ENCODE measurements at places on chromosomes 11 and 22.

DNA sequence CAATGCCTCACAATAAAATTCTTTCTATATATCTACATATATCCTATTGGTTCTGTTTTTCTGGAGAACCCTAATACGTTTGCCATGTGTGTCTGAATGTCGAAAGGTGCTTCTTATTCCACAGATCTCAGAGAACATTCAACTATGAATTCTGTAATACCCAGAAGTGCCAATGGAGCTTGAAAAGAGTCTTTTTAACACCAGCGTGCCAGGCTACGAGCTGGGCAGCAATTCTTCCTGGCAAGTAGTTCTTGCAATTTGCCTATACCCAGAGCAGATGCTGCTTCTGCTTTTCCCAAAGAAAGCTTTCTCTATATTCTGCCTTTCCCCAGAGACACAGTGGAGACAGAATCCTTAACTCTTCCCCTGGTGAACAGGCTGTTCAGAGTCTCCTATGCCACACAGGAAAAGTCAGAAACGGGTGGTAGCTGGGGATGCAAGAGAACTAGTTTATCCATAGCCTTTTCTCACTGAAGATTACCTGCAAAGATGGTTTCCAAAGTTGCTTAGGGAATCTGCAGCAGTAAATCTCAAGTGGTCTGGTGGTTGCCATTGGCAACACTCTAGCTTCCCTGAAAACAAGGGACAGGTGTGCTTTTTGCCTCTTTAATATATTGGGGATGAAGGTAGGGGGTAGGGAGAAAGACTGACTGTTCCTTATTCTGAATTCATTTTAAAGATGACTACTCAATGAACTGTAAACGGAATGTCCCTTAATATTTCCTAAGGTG lies 16.8 kb upstream of the PAFAH1B2 start:
- no peak for DNase-seq

- peak; percentile 95 for DNase-seq
These were observed 6.8 kb downstream of the ST14 start for GRCh38 chr11:130166457-130166784.

DNA sequence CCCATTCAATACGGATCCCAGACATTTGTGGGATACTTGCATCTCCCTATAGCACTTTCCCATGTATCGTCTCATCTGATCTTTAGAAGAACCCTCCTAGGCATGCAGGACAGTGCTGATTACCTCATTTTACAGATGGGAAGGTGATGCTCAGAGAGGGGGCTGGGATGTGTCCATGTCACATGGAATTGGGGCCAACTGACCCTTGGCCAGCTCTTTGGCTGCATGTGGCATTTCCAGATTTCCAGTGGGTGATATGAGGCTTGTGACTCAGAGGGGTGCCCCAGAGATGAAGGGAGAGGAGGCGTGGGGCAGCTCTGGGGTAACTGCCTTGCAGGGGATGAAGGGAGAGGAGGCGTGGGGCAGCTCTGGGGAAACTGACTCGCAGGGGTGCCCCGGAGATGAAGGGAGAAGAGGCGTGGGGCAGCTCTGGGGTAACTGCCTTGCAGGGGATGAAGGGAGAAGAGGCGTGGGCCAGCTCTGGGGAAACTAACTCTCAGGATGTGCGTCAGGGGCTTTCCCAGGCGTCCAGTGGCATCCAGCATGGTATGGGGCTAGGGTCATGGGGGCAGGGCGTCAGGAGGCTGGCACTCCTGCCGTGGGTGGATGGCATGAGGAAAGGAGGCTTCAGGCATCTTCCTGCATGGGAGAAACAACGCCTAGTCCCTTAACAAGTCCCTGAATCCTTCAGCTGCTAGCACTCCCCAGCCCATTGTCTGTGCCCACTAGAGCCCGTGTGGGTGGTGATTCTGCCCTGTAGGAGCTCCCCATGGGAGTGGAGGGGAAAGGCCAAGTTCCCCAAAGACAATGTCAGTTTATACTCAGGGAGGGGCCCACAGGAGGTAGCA lies 11.9 kb upstream of the CERK start:
- no peak for DNase-seq

DNA sequence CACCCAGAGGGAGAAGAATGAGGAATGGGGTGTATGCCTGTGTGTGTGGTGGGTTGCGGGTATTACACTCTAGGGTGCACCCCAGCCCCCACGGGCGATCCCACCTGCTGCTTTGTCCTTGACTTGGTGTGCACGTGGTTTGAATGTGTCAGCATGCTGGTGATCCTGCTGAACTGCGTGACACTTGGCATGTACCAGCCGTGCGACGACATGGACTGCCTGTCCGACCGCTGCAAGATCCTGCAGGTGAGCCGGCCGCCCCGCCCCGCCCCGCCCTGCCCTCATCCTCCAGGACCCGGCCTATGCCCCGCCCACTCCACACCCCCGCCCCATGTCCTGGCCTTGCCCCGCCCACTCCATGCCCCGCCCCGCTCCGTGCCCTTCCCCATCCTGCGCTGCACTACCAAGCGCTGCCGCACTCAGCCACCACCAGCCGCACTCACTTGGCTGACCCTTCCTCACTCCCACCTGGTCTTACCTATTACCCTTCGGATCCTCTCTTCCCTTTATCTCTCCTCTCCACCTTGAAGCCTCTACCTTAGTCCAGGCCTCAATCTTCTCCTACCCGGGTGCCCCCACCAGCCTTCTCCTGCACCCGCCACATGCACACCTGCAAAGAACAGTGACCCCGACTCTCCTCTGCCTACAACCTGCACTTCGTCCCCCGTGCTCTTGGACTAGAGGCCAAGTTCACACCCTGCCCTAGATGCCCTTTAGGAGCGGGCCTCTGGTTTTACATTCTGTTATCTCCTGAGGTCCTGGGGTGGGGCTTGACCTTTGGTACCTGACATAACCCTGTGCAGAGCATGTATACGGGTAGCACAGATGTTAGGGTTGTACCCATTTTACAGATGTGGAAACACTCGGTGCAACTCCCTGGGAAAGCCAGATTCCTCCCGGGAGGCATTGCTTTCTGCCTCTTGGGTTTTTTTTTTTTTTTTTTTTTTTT lies 27.7 kb downstream of the CACNA1I start:
- DNase-seq: no peak

DNA sequence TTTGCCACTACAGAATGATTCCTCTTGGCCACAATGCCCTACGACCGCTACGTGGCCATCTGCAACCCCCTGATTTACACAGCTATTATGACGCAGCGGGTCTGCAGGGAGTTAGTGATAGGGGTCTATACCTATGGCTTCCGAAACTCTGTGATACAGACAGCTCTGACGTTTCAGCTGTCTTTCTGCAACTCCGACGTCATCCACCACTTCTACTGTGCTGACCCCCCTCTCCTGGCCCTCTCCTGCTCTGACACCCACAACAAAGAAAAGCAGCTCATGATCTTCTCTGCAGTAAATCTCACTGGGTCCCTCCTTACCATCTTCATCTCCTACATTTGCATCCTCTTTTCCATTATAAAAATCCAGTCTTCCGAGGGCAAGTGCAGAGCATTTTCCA lies 52.3 kb upstream of the OR5P2 start:
- no peak for DNase-seq

DNA sequence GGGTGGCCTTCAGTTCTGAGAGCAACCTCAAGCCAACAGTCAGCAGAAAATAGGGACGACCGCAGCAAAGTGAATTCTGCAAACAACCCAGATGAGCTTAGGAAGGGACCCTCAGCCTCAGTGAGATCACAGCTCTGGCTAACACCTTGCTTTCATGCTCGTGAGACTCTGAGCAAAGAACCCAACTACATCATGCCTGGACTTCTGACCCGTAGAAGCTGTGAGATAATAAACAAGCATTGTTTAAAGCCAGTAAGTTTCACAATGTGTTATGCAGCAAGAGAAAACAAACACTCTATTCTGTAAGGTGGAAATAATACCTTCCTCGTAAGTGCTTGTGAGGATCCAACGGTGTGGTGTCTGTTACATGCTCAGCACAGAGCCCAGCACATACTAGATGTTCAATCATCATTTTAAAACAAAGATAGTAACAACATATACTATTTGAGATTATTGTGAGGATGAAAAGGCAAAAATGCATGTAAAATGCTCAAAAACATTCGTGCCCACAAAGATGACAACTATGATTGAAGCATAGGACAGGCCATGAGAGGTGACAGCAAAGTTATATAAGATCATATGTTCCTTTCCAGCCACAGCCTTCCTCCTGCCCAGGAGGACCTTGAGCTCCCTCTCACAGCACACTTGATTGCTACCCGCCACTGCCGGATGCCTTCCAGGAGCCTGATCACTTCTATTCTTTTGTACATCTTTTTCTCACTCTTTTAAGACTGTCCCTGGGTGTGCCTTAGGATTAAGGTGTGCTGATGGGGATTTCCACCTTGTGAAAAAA lies 433.3 kb downstream of the BUD13 start:
- no peak for DNase-seq

DNA sequence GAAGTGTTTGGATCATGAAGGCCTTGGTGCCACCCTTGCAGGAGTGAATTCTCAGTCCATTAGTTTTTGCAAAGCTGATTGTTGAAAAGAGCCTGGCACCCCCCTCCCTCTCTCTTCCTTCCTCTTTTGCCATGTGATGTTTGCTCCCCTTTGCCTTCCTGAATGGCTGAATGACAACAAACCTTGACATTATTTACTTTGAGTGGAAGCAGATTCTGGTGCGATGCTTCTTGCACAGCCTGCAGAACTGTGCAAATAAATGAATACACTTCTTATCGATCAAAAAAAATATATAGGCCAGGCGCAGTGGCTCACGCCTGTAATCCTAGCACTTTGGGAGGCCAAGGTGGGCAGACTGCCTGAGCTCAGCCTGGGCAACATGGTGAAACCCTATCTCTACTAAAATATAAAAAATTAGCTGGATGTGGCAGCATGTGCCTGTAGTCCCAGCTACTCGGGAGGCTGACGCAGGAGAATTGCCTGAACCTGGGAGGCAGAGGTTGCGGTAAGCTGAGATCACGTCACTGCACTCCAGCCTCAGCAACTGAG lies 2.0 kb upstream of the NARS2 start:
- DNase-seq: no peak

DNA sequence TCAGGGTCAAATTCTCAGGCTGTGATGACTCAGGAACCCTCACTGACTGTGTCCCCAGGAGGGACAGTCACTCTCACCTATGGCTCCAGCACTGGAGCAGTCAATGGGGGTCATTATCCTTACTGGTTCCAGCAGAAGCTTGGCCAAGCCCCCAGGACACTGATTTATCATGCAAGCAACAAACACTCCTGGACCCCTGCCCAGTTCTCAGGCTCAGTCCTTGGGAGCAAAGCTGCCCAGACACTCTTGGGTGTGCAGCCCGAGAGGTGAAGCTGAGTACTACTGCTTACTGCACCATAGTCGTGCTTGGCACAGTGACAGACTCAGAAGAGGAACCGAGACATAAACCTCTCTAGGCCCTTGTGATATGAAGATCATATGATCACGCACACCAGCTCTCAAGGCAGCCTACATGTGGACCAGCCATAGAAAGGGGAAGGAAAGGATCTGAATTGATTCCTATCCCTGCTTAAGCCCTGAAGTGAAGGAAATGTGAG lies 58.2 kb downstream of the ZNF280B start:
- no peak for DNase-seq

DNA sequence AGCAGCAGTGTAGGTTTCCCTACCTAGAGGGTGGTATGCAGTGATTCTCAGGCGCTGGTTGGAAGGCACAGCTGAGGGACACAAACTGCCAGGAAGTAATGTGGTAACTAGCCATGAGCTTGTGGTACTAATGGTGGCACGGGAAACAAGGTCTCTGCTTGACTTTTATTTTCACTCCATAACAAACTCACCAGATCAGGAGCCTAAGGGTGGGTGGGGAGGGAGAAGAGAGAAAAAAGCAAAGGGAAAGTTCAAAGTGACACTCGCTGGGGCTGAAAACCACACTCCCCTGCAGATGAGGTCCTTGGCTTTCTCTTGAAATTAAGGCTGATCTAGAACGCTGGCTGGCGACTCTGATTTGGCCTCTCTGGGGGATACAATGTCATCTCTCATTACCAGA lies 22.0 kb downstream of the TRAF6 start:
- DNase-seq: no peak

GRCh38 chr11:120129570-120129969 lies 8.3 kb downstream of the TRIM29 start:
- no peak for DNase-seq

- DNase-seq: no peak
These were observed 43.5 kb downstream of the APOL3 start for GRCh38 chr22:36117053-36117554.

GRCh38 chr11:46999217-46999616 lies 62.7 kb downstream of the CSTPP1 start:
- no peak for DNase-seq

DNA sequence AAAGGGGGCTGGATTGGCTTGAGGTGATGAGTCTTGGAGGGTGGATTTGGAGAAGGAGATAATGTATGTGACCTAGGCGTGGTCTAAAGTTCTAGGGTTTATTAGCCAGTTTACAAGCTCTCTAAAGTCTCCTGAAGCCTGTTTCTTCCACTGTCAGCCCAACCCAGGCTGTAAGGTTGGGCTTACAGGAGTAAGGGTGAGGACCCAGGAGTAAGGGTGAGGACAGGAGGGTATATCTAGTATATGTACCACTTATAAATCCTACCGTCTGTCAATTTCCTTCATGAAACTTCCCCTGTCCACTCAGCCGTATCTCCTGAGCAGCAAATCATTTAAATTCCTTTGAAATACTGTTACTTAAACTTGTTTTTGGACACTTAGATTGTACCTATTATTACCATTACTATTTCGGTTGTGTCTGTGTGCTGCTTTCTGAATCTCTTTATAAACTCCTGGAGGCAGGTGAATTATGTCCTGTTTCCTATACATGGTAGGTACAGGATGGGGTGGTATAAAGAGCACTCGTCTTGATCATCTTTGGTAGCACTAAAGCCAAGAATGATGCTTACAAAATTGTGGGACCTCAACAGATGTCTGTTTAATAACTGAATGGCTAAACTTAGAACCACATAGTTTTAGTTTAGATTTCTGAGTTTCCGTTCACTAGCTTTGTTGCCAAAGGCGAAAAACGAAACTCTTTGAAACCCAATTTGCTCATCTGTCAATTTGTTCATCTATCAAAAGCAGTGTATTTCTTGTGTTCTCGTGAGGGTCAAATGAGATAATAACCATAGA lies 192.0 kb downstream of the GRIK4 start:
- DNase-seq: no peak

DNA sequence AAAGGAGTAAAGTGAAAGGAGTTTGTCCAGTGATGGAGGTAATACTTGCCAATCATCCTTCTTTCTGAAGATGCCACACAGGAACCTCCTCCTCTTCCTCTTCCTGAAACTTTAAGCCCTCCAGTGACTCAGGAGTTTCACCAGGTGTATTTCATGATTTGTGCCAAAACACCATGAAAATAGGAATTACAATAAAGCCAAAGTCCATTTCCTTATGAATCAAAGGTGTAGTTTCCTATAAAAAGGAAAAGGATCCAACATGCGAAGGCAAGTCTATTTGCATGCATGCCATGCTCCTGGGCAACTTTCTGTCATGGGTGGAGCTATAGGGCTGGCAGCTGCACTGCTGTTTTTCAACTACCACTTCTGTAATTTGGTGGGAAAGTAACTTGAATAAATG lies 9.8 kb upstream of the POU2AF1 start:
- DNase-seq: no peak

DNA sequence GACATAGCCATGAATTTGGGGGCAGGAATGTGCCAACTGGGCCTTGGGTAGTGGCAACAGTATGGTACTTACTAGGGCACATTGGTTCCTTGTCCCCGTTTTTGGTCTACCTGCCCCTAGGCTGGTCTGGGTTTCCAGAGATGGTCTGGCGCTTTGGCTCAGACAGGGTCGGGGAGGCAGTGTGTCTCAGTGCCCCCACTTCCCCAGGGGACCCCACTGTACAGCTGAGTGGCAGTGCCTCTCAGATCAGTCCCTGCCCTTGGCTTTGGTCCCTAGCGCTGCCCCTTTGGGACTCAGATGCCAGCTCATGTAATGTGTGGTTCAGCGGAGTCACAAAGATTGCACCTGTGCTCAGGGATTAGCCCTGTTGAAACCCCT lies 3.3 kb downstream of the RIC8A start:
- no peak for DNase-seq

Data from AG08396 (cell line).